NCI-H2029 treated with DMSO at 0.1 percent for 48 hours (cell line): ENCODE measurements at places on chromosomes 16 and 17.

DNA sequence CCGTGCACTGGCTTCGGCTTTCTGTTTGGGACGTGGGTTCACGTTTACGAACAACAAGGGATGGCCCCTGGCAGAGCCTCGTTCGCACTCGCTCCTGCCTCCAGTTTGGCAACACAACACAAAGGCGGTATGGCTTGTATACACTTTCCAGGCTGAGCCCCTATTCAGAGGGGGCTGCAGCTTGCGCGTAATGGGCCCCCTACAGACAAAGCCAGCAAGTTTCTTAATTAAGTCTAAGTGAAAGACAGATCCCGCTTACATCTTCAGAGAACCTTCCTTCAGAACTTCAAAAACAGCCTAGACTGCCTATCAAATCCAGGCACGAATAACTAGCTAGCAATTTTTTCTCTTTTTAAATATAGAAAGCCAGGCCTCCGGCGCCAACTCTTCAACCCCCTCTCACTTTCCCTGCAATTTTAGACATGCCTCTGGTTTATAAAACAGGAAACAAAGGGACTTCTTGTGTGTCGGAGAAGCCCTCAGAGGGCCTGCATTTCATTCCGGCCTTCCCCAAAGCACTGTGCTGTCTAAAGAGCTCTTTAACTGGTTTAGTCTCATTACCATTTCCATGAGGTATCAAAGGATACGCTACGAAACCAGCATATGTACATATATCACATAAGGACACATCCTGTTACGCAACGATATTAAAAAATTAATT lies 244.9 kb downstream of the STX8 start:
- DNase-seq = no peak

DNA sequence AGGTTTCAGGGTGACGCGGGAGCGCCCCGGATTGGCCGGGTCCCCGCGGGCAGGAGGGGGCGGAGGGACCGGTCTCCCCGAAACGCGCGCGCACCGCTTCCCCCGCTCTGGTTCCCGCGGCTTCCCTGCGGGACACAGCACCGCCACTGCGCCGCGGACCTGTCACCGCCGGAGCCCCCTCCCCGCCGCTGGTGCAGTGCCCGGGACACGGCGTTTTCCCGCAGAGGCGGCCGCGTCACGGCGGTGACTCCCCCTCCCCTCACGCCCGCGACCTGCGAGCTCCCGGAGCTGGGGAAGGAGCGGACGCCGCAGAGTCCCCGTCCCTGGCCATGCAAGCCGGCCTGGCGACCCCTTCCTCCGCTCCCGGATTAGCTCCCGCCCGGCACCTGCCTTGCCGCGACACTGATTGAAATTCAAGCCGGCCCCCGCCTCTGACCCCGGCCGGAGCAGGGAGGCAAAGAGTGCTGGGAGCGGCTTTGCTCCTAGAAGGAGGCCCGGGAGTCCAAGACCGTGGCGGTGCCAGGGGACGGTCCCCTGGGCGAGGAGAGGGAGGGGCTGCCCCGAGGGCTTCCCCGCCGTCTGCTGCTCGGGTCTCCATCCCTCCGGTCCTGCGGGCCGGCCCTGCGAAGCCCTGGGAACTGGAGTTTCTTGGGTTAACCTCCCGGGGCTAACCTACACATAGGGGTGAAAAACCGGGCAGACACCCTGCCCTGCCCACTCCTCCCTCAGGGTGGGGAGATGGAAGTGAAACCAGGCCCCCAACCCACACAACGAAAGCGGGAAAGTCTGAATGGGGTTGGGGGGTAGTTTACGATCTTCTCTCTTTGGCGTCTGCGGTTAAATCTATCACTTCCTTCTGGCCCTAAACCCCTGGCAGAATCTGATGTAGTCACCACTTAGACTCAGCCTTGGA lies 1.0 kb downstream of the RHBDL3 start:
- DNase-seq = no peak

- DNase-seq = no peak
These were observed 43.9 kb downstream of the TMEM186 start for GRCh38 chr16:8753416-8754054.

DNA sequence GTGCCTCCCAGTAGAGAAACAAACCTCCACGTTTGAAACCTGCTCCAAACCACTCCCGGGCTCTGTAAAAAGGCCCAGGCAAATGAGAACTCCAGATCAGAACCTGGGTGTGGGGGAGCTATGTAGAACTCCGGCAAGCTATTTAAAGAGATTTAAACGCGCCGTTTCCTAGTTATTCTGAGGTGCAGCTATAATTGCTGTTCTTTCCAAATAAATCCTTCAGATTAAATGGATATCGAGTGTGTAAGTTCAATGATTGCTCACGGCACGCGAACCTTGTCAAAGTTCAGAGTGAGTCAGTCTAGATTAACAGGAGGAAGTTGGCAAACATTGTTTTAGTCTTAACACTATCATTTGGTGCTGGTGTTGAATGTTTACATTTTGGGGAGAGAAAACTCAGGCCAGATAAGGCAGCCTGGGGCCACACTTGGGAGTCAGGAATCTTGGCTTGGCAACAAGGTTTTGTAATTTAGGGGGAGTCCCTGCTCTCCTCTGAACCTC lies 92.9 kb upstream of the SALL1 start:
- DNase-seq = no peak

- no peak for DNase-seq
These were observed 15.4 kb upstream of the NDEL1 start for GRCh38 chr17:8420041-8420934.

- DNase-seq = no peak
These were observed 32.1 kb downstream of the CCDC40 start for GRCh38 chr17:80068301-80069222.

- DNase-seq = no peak
These were observed 7.6 kb downstream of the CYTH1 start for GRCh38 chr17:78774453-78774852.

GRCh38 chr17:80112471-80113032 lies 11.2 kb downstream of the GAA start:
- no peak for DNase-seq

GRCh38 chr17:82301300-82301915 lies 16.0 kb downstream of the CD7 start:
- no peak for DNase-seq

- DNase-seq = no peak
These were observed 208.5 kb downstream of the STX8 start for GRCh38 chr17:9367156-9367555.

DNA sequence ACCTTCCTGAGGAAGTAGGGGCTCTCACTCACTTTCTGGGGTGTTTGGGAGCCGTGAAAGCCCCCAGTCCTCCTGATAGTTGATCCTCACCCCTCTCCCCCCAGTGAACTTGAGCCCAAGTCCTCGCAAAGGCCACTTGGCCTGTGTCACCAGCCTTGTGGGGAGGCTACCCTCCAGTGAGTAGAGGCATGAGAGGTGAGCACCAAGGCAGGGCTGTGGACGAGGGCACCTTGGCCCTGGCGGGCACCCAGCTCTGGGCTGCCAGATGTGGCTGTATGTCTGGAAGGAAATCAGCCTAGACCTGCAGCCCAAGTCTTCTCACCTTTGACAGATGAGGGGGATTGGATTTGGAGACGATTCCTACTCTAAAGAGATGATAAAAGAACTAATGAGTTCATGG lies 3.1 kb downstream of the TTYH2 start:
- no peak for DNase-seq

DNA sequence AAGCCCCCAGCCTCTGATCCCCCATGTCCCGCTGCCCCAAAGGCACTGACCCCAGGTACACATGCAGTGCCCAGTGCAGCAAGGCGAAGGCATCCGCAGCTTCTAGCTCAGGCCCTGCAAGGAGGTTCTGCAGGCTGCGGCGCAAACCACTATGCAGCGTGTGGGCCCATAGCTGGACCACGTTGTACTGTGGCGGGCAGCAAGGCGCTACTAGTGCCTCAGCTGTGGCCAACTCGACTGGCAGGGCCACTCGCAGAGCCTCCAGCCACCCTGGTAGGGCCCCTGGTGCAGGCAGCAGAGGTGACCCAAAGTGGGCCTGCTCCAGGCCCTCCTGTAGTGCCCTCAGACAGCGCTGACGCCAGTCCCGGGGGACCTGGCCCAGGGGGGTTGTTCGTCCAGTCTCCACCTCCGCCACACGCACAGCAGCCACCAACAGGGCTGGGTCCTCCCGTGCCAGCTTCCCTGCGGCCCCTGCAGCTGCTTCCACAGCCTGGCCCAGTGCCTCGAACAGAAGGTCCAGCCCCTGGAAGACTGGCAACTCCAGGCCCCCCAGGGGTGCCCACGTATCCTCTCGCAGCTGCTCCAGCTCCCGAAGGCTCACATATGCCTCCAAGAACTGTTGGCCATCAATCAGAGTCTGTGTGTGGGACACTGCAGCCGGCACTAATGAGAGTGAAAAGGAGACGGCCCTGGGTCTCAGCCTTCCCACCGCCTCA lies 2.6 kb downstream of the EXOC3L1 start:
- no peak for DNase-seq

DNA sequence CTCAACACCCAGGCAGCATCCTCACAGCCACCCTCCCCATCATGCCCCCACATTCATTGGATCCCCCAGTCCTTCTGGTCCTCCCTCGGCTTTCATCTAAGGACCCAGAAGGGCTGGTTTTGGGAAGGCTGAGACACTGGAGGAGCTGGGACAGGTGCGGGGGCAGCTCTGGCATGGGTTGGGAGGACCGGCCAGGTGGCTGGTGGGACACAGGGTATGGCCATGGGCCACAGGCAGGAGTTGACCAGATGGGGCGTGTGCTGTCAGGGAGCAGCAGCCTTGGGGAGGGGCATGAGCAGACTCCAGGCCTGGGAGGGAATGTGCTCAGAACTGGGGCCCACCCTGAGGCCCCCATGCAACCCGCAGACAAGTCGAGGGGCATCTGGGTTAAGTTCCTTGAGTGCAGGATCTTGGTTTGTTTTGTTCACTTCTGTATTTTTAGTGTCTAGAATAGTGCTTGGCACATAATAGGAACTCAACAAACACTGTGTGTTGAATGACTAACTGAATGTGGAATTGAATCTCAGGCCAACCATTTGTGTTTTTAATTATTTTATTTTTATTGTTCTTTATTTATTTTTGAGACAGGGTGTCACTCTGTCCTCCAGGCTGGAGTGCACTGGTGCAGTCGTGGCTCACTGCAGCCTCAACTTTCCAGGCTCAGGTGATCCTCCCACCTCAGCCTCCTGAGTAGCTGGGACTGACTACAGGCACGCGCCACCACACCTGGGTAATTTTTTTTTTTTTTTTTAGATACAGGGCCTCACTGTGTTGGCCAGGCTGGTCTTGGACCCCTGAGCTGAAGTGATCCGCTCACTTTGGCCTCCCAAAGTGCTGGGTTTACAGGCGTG lies 5.6 kb downstream of the P2RX1 start:
- DNase-seq = no peak

- no peak for DNase-seq
These were observed 38.5 kb upstream of the NKD1 start for GRCh38 chr16:50509521-50510341.

DNA sequence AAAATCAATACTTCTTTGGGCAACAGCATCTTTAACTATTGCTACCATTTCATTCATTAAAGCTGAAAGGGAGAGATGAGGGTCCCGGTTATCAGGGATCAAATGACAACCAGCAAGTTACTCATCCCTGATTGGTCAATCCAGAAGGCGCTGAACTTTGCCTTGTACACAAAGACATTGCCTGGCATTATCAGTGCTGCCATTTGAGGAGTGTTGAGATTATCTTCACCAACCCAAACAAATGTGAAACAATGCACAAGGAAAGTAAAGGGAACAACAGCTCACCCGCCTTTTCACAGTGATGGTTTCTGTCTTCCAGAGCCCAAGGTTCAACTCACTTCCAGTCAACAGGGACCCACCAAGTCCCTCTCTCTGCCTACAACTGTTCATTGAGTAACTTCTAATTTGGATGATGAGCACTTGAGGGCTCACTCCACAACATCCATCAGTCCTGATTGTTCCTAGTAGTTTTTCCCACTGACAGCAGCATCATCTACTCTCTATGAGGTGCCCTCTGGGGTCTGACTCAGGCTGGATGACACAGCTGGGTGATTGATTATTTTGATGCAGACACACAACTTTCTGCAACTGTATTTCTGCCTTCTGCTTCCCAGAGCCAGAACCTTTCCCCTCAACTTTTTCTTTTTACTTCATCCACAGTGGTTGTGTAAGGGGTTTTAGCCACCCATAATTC lies 32.0 kb downstream of the LYRM9 start:
- DNase-seq = no peak

DNA sequence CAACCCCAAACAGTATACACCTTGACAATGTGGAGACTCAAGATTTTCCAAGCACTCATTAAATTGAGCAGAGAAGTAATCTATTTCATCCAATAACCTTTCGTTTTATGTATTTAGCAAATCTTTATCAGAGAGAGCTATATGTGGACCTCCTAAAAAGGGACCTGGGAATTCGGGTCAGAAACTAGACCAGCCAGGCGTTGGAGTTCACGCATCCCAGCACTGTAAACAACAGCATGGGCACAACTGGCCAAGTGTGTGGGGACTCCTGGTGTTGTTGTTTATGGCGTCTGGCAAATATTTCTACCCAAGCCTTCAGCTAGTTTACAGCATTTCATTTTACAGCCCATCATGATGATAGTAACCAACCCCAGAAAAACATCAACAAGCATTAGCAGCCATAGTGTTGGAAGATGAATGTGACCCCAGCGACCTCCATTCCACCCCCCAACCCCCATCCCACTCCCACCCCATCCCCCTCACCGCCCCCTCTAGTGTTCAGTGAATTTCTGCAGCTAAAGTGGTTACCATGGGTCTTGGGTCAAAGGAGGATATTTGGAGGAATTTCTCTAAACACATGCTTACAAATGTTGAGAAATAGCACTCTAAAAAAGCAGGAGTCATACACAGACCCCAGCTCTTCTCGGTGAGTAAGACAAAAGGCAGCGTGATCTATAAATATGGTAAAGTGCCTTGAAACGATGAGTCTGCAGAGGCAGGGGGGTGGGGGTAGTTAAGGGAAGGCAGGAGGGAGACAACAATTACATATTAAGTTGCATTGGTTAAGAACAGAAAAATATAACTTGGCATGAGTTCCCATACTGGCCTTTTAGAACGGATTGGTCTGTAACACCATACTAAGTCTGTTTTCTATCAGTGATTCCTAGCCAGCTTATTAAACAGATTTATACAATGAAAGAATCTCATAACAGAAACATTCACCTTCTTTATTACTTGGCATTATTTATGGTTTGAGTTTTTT lies 91.4 kb upstream of the TBX2 start:
- no peak for DNase-seq

DNA sequence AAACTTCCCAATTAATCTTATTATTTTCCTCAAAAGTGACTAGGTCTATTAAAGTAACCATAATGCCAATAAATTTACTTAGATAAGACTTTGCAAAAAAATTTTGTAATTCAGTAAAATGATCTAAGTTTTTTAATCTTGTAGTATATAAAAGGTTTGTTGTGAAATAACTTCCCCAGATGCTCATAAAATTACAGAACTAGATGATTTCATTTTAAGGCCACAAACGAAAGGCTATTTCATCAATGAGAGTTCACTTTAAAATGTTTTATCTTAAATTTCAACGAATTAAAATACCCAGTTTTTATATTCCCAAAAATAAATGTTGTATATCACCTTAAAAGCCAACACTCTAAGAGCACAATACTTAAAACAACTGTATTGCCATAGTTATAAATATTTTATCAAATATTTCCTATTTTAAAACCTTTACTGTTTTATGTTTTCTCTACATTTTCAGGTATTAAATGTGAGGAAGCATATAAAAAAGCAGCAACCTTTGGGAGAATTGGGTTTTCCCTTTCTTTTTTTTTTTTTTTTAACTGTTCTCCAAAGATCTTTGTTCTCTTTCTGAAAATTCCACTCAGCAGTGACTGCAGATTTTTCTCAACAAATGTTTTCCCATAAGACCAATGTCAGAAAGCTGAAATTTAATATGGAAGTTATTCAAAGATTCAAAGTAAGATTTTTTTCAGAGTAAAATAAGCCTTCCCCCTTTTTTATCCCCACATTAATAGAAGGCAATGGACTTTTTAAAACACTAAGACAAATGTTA lies 169.9 kb downstream of the CYB561 start:
- no peak for DNase-seq
